ENCODE measurements at places on chromosomes 11 and 22.
A peak's percentile ranks its signal among the peaks of the same experiment; 100 is the strongest.

DNA sequence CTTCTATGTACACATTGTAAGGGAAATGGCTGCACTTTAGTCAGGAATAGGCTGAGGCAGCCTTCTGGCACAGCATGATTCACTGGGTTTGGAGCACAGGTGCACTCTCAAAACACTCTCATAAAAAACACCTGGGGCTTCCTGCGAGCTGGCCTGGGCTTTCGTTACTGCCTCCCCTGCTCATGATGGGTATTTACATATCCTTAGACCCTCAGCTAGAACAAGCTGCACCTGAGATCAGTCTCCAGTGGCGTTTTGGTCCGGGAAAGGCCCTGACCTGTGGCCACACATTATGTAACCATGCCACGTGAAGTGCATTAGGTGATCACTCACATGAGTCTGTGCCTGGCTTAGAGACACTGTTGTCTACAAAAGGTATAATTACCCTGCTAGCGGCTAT lies 321.7 kb downstream of the TMEM135 start:
- no peak for DNase-seq

DNA sequence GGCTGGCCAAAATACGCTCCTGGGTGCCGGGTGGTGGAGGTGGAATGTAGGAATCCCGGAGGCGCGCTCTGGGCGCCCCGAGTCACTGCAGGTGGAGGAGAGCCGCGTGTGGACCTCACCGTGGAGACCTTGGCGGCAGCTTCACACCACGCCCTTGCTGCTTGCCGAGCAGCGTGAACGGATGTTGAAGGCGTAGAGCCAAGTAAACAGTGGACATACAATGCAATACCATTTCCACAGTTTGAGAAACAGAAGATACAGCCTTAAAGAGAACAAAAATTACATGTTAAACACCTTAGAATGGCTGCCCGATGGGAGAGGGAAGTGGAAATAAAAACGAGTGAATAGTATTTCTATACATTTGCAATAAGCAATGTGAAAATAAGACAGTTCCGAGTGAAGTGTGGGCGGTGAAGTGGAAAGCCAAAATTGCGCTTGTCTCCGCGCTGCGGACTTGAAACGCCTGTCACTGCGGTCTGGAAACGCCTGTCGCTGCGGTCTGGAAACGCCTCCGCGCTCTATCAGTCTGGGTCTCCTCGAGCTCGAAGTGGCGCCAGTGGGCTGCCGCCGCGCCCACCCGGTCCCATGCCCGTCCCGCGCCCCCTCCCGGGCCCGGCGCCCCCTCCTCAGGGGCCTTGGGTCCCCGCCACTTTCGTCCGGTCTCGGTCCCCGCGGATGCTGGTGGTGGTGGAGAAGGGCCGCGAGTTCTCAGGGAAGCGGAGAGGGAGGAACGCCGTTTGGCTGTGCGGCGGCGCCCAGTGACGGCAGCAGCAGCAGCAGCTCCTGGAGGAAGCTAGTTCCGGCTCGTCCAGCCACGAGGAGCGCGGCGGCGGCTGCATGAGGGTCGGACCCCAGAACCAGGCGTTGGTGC lies 1.6 kb downstream of the NCR3LG1 start:
- DNase-seq: no peak

DNA sequence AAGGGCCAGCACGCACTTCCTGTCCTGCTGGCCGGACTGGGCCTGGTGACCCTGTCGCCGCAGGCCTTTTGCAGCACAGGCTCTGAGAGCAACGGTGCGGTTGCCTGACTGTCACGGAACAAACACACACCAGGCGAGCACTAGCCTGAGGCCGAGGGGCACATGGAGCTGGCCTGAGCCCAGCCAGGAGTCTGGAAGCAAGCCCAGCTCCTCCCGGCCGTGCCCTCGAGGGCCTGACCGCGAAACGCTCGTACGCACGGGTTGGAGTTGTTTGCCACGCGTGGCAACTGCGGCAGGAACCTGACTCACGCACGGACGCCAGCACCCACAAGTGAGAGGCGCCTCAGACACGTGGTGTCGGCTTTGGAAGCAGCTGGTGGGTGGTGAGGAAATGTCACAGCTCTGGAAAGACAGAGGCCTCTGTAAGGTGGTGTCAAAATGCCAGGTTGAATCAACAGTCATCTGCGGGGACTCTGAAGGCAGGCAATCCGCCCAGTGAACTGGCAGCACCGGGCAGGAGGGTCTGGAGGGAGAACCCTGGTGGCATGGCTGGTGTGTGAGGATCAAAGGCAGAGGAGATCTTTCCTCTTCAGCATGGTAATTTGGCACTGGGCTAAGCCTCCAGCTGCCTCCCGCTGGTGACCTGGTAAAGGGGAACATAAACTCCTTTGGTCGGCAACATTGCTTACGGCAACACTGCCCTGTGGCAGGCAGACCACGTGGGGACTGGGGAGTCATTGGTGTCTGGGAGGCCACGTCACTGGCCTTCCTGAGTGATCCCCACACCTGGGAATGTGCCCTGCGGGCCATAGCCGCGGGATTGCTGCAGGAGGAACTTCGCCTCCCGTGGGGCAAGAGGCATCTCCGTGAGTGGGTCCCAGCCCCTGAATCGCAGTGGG lies 15.3 kb upstream of the IL17REL start:
- no peak for DNase-seq

DNA sequence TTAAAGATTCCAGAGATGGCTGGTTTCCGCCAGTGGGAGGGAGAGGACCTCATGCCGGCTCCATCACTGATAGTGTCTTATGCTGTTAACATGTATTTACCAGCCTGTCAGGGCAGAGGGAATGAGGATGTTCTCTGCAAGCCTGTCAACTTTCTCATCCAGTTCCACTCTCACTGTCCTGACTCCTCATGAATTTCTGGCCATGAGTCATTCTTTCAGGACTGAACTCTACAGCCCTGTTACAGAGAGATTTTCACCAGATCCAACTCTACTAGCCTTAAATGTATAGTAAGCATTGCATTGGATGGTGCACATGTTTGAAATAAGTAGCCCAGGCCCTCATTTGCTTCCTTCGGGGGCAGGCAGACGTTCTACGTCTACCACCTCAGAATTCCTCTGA lies 387.7 kb downstream of the TMEM135 start:
- no peak for DNase-seq

- peak; percentile 7 for DNase-seq
These were observed 35.1 kb downstream of the FBLN1 start for GRCh38 chr22:45537734-45538181.

GRCh38 chr11:26946257-26946716 lies 47.6 kb upstream of the FIBIN start:
- DNase-seq: no peak
